ENCODE measurements at places on chromosomes 12 and 14.

GRCh38 chr12:98437806-98438595 lies 77.4 kb upstream of the TMPO start:
- DNase-seq, result no peak

DNA sequence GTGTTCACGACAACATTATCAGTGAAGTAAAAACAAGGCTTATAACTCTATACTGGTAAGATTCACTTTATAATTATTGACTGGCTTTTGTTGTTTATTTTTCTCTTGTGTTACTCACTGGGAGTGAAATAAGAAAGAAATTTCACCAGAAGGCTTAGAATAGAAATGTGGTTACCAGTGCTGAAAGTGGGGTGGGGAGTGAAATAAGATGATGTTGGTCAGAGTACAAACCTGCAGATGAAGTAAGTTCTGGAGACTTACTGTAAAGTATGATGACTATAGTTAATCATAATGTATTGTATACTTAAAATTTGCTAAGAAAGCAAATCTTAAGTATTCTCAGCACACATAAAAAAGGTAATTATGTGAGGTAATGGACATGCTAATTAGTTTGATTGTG lies 198.4 kb downstream of the KLHL28 start:
- no peak for DNase-seq

DNA sequence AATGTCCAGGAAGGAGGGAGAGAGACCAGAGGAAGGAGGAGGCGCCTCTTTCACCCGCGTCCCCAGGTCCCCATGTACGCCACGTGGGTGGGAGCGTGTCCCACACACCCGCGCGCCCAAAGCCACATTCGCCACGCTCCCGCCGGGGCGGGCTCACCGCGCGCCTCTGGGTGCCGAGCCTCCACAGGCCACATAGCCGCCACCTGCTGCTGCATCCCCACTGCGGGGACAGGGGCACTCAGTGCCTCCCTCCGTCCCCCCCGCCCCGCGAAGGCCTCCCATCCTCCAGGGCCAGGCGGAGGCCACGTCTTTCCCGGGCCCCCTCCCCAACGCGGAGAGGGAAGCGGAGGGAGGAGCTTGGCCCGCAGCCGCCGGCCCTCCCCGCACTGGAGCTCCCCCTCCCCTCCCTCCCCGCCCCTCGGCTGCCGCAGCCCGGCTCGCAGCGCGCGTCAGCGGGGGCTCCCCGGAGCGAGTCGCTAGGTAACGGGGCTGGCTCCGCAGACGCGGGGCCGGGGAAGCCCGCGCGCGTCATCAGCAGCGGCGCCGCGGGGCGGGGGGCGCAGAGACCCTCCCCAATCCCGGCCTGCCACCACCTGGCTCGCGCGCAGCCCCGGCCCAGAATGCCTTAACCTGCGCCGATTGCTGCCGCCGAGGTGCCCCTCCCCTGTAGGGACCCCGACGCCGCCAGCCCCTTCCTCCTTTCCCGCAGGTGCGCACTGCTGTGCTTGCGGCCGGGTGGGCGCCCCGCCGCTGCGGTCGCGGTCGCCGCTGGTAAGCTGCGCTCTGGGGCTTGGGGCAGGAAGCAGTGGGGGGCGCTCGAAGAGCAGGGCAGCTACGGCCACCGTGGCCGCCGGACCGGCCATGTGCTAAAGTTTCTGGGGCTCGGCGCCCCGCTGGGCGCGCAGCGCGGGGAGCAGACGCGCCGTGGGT lies 536 bp upstream of the TUNAR start:
- no peak for DNase-seq

- DNase-seq, result no peak
Measured at GRCh38 chr14:93245764-93246420, 38.8 kb downstream of the UBR7 start.

DNA sequence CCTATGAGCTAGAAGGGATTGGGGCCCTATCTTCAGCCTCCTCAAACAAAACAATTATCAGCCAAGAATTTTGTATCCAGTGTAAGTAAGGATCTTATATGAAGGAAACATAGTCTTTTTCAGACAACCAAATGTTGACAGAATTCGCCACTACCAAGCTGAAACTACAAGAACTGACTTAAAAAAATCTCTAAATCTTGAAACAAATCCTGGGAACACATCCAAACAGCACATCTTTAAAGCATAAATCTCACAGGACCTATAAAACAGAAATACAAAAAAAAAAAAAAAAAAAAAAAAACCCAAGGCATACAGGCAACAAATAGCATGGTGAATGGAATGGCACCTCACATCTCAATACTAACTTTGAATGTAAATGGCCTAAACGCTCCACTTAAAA lies 41.3 kb upstream of the LMNTD1 start:
- DNase-seq, result no peak

- peak; percentile 67 for DNase-seq
Measured at GRCh38 chr14:81401420-81402122, 1.4 kb upstream of the STON2 start.

DNA sequence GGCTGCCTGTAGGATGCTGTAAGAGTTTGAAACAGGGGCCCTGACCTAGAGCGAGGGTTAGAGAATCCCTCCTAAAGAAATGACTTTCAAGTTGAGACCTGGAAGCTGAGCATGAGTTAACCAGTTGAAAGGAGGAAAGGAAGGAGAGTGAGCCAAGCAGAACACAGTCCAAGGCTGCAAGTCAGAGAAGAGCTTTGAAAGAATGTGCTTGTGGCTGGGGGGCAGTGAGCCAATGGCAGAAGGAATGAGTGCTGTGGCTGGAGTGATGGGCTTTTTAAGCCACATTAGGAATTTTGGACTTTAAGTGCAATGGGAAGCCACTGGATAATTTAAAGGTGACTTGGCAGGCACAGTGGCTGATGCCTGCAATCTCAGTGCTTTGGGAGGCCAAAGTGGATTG lies 18.1 kb downstream of the CDKN1B start:
- no peak for DNase-seq

GRCh38 chr12:92506460-92506859 lies 196.3 kb upstream of the PLEKHG7 start:
- no peak for DNase-seq

DNA sequence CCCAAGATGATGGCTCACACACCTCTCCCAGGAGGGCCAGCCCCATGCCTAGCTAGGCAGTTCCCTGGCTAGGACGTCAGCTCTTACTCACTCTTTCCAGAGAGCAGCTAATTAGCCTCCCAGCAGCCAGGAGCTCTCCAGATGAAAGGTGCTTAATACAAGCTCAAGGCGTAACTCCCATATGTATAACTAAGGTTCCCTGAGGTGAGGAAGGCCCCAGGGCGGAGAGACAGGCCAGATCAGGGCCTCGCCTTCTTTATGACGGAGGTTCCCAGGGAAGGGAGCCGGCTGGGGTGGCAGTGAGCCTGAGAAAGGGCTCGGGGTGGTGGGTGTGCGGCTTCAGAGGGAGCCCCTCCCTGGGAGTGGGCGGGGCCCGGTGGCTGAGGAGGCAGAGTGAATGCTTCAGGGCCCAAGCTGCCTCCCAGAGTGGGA lies 26.4 kb upstream of the ZFP36L1 start:
- DNase-seq, result peak; percentile 53

- no peak for DNase-seq
Measured at GRCh38 chr12:46147144-46147543, 121.7 kb downstream of the SLC38A1 start.

DNA sequence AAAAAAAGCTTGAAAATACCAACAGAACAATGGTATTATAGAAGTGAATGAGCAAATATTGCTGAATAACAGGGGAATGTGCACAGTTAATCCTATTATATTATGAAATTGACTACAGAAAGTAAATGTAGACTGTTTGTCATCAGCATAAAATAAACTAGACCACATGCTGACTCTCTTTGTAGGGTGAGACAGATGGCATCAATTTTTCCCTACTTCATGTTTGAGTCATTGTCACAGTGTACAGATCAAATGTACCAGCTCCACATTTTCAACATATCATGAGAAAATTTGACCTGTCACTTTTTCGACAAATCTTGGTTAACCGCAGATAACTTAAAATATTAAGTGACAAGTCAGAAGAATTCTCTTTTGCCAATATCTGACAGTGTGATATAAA lies 421.0 kb downstream of the RPL10L start:
- no peak for DNase-seq

DNA sequence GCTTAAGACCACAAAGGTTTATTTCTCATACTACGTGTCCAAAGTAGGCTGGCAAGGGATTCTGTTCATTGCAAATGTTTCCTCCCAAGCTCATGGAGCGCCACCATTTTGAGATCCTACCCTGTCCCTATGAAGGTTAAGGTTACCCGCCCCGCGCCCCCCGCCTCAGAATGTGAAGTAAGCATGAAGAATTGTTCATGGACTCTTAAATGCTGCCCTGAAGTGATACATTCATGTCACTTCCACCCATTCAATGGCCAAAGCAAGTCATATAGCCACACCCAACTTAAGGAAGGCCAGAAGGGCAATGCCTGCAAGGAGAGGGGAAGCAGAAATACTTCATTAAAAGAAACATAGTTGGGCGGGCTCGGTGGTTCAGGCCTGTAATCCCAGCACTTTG lies 4.2 kb downstream of the TMEM253 start:
- DNase-seq, result no peak

DNA sequence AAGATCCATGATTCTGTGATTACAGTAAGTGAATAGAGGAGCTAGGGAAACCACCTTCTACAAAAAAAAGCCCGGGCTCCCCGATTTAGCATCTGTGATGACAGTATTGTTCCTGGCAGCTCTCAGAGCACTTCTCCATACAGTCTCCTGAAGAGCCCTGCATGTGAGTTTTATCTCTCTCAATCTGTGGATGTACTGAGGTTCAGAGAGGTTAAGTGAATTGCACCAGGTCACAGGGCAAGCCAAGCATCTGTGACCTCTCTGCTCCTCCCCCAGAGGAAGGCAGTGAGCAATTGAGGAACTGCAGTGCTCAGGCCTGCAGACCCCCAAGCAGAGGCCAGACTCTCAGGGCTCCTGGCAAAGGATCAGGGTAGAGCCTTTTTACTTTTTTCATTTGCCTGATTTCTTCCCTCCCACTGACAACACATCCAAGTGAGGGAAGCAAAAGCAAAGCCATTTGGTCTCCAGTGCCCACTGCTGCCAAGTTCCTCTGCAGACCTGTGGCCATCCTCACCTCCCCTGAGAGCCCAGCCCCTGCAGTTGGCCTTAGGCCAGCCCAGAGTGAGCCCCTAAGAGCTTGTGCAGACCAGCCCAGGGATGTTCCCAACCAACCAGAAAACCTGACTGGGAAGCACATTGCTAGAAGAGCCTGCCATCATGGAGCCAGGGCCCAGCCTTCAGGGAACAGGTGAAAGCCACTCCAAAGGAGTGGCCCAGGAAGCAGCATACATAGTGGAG lies 47.6 kb upstream of the PNMA1 start:
- DNase-seq, result no peak

DNA sequence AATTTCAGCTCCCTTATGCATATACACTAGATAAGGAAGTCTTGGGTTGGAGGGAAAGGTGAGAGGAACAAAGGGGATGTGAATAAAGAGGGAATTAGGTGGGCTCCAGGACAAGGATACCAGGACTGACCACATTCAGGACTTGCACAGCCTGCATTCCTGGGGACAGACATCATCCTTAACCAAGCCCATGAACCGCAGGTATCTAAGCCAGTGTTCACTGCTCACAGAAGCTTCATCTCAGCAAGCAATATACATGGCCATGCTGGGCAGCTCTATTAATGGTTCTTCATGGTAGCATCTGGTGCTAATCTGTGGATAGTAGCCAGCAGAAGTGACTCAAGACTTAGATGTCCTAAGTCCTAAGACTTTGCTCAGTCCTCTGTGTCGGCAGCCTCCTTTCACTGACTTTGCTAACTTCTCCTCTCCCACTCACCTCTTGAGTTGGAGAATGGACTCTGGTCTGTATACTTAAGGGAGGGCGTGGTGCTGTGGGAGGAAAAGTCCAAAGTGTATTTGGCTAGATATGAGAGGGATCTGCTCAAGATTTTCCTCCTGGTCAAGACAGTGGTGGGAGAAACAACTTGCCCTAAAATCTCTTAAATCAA lies 136.1 kb downstream of the ASCL1 start:
- no peak for DNase-seq

DNA sequence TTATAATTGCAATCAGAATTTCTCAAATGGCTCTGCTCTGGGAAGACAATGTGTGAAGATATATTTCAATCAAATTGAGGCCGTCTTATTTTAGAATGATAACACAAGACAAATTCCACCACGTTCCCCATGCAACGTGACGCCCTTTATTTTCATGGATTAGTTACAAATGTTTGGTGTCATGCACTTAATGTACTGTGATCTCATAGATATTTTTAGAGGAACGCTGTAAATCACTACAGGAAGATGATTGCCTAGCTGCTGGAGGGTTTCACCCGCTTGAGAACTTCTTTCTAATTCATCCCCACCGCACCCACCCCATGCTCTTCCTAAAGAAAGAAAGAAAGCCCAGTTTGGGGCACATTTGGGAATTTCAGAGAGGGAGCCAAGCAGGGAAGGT lies 117.2 kb downstream of the PLXNC1 start:
- no peak for DNase-seq

- no peak for DNase-seq
Measured at GRCh38 chr12:99910342-99910741, 74.4 kb downstream of the ANKS1B start.

DNA sequence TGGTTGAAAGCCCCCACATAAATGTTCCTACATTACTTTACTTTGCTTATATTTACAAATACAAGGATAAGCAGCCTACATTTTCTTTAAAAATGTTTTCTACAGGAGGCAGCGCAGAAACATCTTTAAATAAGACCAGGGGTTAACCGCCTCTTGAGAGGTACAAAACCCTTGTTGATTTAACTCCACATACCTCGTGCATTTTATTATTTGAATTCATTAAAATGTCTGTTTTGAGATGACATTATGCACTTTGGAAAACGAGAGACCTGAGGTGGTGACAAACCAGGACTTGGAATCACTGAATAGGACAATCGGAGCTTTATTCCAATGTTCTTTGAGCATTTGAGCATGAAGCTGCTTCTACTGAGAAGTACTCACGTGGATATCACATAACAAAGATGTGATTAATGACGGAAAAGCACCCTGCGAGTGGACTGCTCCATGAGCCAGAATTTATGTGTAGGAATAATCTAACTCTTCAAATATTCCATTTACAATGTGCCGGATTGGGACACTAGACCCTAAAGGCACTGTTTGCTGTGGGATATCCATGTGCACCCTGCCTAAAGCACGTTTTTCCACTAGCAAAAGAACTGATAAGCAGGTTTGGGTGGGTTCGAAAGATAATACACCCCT lies 746 bp upstream of the DUSP16 start:
- DNase-seq, result peak; percentile 24

DNA sequence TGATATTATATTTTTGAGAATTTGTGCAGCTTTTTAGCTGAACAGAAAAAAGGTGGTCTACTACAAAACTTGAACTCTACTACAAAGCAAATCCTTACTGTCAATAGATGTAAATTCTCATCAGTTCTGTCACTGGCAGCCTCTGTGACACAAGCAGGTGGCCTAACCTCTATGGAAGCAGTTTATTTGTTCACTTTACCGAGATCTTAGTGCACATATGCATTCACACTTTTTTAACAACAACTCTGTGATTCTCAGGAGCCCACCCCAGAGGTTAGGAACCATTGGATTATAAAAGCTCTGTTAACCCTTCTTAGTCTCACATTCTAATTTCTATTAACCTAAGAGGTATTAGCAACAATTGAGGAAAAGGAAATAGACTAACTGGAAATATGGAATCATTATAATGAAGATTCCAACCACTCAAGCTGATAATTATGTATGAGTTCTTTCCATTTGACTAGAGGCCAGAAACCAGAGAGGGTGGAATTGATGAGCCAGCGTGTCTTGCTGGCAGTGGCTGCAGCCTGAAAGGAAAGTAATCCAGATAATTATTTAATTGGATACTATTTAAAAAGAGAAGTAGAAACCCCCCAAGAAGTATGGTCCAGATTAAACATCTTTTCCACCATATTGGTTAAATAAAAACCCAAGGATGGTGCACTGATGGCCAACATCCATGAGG lies 451.1 kb downstream of the TMEM117 start:
- no peak for DNase-seq

- DNase-seq, result no peak
Measured at GRCh38 chr12:7693793-7694192, 1.8 kb downstream of the GDF3 start.

All from fibroblast of pulmonary artery (primary cell).